ENCODE measurements at places on chromosomes 11 and 22. TPM values are rescaled to one million over a fixed set of nuclear protein-coding genes. Genes with fewer than 3 reads are reported as not detected.

OR51B6 gene
- polyA plus RNA-seq: not detected

CASP12 gene
- polyA plus RNA-seq: 0.62 TPM

HEPACAM gene
- polyA plus RNA-seq: 0.10 TPM

CRY2 gene
- 29.4 TPM for polyA plus RNA-seq

FXYD6 gene
- 168 TPM for polyA plus RNA-seq

BBOX1 gene
- polyA plus RNA-seq: 0.57 TPM

TMPRSS13 gene
- polyA plus RNA-seq: not detected

OSBP2 gene
- polyA plus RNA-seq: 4.8 TPM

NXPE4 gene
- polyA plus RNA-seq: not detected

FAM180B gene
- polyA plus RNA-seq: 2.0 TPM

OR4D5 gene
- not detected for polyA plus RNA-seq

OR2AG2 gene
- not detected for polyA plus RNA-seq

RAB30 gene
- polyA plus RNA-seq: 13.3 TPM

BATF2 gene
- 1.1 TPM for polyA plus RNA-seq

HIKESHI gene
- 36.5 TPM for polyA plus RNA-seq

OVOL1 gene
- polyA plus RNA-seq: 0.31 TPM

DNAJC4 gene
- polyA plus RNA-seq: 57.7 TPM

NPAS4 gene
- polyA plus RNA-seq: 0.43 TPM

OR5M10 gene
- not detected for polyA plus RNA-seq

ANGPTL5 gene
- 1.3 TPM for polyA plus RNA-seq

C11orf97 gene
- polyA plus RNA-seq: not detected

RAB3IL1 gene
- polyA plus RNA-seq: 31.3 TPM

RAG1 gene
- 8.1 TPM for polyA plus RNA-seq

Data from muscle of back (tissue), 13 donors.